Activated T-helper 9 cell treated with anti-CD3 and anti-CD28 coated beads, Interleukin-2, amount 50 U/mL, for 16 hours (primary cell): ENCODE measurements at places on chromosomes 7 and 10.

- no peak for DNase-seq
These were observed 72.3 kb upstream of the FAM13C start for GRCh38 chr10:59434463-59435321.

- peak; percentile 31 for DNase-seq
These were observed 16.6 kb downstream of the ESYT2 start for GRCh38 chr7:158812684-158813083.

- no peak for DNase-seq
These were observed 795 bp downstream of the LHFPL3 start for GRCh38 chr7:104328970-104329825.

DNA sequence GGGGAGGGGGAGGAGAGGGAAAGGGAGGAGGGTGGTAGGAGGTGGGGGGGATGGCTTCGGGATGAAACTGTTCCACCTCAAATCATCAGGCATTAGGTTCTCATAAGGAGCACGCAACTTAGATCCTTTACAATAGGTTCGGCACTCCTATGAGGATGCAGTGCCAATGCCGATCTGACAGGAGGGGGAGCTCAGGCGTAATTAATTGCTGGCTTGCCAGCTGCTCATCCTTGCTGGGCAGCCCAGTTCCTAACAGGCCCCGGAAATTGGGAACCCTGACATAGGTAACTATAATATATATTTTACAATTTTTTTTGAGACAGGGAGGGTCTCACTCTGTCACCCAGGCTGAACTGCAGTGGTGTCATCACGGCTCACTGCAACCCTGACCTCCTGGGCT lies 118.8 kb upstream of the SFMBT2 start:
- no peak for DNase-seq

GRCh38 chr10:75009426-75009825 lies 102.0 kb upstream of the SAMD8 start:
- DNase-seq, result no peak

DNA sequence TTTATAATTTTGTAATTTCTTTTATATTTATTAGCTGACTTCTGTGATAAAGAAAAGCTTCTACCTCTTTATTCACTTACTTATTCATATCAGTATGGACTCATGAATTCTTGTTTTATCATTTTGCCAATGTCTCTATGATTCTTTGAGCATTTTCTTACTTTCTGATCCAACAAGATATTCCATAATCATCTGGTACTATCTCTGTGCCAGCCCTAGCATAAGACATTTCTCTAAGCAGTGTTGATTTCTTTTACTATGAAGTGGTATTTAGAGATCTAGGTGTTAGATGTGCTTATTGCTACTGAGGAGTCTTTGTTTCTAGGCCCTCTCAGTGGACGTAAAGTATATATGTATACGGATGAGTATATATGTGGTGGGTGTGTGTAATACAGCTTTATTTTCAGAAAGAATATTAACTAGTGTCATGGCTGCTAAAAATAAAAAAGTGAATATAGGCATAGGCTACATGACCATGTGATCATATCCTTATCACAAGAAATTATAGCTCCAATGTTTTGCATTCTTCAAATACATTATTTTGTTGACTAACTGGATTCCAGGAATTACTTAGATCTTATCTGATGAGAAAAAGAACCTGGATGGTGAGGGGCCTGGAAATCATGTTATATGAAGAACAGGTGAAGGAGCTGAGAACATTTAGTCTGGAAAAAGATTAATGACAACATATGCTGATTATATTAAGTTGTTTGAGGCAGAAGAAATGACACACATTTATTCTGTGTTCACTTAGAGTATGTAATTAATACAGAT lies 13.1 kb downstream of the PHTF2 start:
- no peak for DNase-seq
